ENCODE measurements at places on chromosomes 1 and 21.

- DNase-seq: no peak
Observed at GRCh38 chr1:62725255-62725654, 37.1 kb upstream of the DOCK7 start.

DNA sequence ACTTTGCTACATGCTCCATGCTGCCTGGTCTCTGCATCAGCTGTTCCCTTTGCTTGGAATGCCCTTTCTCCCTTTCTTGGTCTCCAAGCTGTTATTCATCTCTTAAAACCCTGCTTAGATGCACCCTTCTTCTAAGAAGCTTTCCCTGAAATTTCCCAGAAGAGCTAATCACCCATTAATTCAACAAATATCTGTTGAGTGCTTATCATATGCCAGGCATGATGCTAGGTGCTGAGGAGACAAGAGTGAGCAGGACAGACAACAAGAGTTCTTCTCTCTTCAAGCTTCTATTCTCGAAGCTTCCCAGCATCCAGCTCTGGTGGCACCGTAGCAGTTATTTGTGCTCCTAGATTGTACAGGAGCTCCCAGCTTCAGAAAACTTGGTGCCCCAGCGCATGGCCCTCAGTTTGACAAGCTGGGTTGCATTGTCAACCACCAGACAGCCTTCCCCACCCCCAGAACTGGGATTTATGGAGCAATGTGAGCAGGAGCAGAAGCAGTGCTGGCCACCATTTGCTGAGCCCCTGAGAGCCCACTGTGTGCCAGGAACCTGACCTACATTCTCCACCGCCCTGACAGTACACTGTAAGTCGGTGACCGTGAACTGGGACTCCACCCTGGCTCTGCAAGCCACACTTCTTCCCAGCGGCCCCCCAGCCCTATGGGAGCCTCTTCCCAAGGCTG, 68.0 kb upstream of the ACOT11 start:
- no peak for DNase-seq

DNA sequence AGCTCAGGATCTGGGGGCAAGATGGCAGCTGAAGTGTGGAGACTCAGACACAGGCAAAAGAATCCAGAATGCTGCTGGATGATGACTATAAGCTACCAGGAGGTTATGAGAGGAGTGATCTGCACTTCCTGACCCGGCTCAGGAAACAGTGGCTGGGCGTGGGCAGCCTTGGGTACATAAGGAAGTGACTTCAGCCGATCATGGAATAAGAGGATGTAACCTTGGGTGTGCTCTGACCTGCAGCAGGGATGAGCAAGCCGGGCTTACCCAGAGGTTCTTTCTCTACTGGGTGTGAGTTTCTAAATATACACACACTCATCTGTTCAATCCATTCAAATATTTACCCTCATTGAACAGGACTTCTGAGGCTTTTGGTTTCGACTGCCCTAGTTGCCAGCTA, 62.7 kb downstream of the CD34 start:
- no peak for DNase-seq

GRCh38 chr1:77134359-77134758, 84.9 kb downstream of the PIGK start:
- DNase-seq: no peak

- DNase-seq: no peak
Observed at GRCh38 chr21:15533618-15534017, 196.2 kb upstream of the USP25 start.

GRCh38 chr1:200176181-200176580, 148.7 kb downstream of the NR5A2 start:
- no peak for DNase-seq

- DNase-seq: no peak
Observed at GRCh38 chr1:64476251-64476952, 6.5 kb downstream of the CACHD1 start.

- no peak for DNase-seq
Observed at GRCh38 chr1:160245434-160245833, 16.9 kb downstream of the DCAF8 start.

DNA sequence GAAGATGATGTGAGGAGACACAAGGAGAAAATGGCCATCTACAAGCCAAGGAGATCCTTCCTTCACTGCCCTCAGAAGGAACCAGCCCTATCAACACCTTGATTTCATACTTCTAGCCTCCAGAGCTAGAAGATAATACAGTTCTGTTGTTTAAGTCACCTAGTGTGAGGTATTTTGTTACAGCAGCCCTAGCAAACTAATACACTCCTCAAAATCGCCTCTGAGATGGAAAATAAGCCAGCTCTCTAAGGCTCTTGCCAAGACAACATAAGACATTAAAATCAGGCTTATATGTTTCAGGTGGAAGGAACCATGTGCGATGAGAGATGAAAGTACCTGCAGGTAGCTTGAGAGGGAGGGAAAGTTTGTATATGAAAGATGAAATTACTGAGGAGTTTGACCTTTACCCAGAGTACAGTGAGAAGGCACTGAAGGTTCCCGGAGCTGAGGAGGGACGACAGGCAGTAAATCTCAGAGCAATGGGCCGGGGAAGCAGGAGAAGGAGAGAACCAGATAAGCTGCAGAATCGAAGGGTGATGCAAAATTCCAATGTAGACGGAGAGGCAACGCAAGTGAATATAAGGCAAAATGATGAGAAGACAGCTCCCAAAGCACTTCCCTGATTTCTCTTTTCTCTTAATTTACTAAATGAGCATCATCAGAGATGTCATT, 84.7 kb downstream of the HHIPL2 start:
- no peak for DNase-seq

DNA sequence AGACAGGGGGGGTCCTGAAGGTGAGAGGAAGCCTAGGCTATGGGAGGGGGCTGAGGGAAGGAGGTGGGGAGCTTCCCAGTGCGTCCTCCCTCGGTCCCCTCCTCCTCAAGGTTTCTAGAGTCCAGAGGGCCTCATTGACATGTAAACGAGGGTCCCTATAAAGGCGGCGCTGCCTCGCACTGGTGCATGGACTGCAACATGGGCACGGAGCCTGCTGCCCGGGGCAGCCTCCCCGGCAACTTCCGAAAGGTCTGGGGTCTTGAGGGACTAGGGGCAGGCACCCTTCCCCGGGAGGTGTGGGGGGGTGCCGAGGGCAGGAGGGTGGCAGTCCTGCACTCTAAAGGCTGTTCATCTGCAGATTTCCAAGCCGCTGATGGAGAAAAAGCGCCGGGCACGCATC, at the start of gene HES3:
Gene HES3, plus strand, starts transcription at position 187 of the 400 bp plus-strand sequence. Its CDS starts 187 bp downstream, at position 374.
- DNase-seq: no peak

DNA sequence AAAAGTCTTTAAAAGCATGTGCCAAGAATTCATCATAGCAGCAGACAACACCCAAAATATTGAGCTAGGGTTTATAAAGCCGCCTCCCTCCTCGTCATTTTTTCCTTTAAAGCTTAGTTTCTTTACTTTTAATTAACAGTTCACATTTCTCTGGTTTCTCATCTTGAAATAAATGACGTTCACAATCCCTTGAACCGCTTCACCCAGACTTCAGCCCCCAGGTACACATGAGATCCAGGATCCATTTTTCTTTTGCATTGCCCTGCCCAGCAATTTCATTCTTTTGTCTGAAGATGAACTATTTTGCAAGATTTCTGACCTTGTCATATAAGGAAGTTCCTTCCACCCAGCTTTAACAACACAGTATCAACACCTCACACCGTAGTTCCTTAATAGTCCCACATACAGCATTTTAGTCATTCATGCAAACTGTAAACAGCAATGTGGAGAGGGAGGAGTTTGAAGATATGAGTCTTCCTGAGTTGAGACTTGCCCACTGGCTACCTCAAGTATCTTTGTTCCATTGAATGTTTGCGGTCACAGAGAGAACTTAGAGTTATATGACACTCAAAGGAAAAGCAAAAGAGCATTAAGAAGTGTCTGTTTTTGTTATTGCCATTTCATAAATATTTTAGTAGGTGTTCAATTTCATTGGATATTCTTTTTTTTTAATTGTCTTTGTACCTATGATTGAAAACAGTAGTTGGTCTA, 35.3 kb upstream of the CACYBP start:
- DNase-seq: no peak

- DNase-seq: no peak
Observed at GRCh38 chr21:38777015-38777414, 28.7 kb upstream of the ETS2 start.

DNA sequence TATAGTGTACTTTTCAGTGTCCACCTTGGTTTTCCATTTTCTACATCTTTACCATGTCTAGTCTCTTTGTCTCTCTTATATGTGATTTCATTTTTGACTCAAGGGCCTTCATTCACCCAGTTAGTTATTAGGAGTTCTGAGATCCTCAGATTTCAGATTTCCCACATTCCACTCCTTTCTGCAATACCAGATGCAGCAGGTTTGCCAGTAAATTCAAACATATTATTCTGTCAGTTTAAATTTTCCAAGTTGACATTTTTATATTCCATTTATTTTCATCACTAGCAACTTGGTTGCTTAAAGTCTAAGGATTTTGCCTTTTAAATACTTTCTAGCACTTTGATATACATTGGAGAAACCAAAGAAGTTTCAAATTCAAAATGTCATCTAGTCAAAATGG, 42.4 kb downstream of the ABL2 start:
- no peak for DNase-seq

DNA sequence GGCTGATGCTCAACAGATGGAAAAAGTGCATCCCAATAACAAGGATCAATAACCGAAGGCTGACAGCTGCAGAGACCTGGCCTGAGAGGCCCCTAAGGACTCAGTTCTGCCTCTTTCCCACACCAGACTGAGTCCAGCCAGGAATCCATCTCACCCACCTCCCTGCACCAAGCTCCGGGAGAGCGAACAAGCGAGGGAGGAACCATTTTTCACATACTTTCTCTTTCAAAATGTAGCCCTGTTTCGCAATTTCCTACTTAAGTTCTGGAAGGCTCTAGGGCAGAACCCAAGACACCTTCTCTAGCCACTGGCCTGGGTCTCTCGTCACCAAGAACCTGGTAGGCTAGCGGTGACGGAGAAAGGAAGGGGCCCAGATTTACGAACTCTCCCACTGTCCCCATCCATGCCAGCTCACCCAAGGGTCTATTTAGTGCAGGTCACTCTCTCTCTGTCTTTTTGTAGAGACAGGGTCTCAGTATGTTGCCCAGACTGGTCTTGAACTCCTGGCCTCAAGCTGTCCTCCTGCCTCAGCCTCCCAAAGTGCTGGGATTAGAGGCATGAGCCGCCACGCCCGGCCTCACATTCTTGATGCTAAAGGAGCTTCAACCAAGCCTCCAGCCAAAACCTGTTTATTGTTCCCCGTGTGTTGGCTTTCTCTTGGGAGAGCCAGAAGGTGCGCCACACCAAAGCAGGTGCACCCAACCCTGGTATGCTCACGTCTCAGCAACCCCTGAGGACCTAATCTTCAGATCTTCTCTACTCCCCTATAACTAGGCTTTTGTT, 10.9 kb upstream of the GNL2 start:
- no peak for DNase-seq

DNA sequence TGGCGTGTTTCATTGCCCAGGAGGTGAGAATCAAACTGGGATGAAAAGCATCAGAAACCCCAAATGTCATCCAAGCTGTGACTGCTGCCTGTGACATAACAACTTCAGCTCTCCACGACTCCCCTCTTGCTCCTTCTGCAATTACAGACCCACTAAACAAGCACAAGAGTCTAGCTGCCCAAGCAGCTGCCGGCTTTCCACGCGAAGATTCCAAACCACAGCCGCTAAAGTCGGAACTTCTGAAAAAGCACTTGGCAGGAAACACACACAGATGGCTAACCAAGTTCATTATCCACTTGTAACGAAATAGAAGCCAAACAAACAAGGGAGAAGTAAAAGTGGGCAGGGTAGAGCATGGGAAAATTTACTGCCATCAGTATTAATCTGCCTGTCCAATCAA, 198.1 kb downstream of the SLC35F3 start:
- DNase-seq: no peak

DNA sequence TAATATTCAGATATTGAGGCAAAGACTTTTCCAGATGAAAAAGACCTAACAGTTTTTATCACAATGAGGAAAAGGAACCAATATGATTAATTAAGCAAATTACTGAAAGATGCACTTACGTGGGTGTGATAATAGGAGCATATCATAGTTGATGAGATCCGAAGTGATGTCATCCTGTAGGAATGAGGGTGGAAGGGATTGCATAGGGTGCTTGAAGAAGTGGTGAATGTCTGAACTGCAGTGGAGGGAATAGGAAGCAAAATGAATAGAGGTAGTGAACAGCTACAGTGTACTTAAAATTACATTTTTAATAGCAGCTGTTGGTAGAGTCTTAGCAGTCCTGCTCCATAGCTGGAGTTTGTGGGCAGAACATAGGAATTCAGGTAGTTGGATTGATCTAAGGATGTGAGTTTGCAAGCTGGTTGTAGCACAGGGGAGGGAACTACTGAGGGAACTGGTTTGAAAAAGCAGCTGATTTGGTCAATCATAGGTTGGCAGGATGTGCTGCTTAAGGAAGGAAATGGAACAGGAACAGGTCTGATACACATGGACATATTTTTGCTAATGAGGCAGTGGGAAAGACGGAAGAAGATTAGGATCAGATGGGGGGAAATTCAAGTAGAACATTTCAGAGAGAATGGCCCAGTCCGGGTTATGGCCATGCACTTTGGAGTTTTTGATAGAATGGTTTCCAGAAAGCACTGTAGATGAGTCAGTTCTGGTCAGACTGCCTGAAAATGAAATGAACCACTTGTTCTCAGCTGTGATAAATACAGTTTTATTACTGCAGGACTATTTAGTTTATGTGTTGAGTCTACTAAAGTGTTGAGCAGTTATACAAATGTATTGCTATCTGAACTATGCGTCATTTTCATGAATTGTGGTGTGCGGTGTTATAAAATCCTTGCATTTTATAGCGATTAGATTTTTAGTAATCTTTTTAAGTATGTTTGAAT, 155.8 kb downstream of the RYR2 start:
- no peak for DNase-seq

DNA sequence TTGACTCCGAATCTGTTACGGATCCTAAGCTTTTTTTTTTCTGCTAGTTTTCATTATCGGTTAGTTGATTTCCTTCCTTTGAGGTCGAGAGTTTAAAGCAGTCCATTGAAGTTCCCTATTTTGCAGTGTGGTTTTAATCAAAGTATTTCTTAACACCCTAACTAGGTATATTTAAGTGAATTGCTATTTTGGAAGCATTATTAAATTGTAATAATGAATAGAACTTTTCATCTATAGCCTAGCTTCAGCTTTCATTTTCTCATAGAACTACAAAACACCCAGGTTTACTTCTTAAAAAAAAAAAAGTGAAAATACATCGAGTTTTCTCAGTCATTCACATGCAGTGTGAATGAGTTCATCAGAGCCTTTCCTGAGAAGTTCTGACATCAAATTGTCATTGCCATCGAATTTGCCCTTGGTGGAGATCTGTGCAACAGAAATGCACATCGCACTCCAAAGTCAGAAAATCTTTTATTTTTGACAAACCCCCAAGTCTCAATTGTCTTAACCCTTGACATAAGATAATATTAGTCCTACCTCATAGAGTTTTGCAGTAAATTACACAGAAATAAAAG, 1.1 kb upstream of the LBR start:
- DNase-seq: no peak

DNA sequence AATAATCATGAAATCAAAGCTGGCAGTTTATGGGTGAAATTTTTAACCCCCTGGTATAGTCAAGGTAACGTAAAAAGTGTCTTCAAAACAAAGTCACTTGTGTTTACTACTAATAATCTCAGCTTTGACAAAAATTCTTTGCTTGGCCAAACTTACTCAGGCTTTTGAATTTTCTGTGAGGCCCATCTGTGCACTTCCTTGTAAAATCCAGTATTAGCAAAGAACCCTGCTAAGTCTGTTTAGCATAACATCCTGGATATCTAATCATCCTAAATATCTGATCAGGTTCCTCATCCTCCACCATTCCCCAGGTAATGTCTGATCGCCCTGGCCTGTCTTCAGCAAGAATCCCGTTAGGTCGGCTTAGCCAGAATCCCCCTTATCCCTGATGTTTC, 3.0 kb downstream of the LYST start:
- no peak for DNase-seq

GRCh38 chr21:24076179-24076578, 1531.1 kb downstream of the MRPL39 start:
- no peak for DNase-seq

Measured in stimulated activated CD4-positive, alpha-beta T cell treated with anti-CD3 and anti-CD28 coated beads, TNF-alpha, amount 100 ng/mL, for 24 hours (primary cell).